ENCODE measurements at places on chromosomes 5 and 9.

DNA sequence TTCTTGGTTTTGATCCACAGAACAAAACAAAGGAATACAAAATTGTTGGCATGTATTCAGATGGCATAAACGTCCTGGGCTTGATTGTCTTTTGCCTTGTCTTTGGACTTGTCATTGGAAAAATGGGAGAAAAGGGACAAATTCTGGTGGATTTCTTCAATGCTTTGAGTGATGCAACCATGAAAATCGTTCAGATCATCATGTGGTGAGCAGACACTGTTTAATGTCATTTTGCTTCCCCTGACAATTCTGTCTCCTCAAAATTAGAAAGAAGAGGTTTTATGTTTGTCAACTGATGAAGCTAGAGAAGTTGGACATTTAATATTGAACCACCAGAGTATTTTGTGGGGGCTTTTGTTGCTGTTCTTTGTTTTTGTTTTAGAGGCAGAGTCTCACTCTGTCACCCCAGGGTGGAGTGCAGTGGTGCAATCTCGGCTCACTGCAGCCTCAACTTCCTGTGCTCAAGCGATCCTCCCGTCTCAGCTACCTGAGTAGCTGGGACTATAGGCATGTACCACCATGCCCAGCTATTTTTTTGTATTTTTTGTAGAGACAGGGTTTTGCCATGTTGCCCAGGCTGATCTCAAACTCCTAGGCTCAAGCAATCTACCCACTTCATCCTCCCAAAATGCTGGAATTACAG lies 82.0 kb downstream of the SLC1A1 start:
- DNase-seq: no peak

- DNase-seq: no peak
Measured at GRCh38 chr5:138640646-138641254, 65.5 kb upstream of the HSPA9 start.

DNA sequence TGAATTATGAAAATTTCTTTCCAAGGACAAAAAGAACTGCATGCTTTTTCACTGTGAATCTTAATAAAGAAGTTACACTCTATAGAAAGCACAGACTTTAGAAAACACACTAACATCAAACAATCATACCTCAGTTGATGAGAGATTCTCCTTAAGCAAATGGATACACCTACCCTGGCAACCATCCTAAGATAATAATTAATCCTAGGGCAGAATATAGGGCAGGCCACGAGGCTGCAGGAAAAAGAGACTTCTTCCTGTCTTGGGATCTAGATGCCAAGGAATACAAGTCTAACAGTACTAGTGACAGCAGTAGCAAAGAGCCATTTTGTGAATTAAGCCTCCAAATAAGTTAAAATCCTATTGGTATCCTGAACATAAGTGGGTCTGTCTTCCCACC lies 395.4 kb downstream of the EFNA5 start:
- DNase-seq: no peak

DNA sequence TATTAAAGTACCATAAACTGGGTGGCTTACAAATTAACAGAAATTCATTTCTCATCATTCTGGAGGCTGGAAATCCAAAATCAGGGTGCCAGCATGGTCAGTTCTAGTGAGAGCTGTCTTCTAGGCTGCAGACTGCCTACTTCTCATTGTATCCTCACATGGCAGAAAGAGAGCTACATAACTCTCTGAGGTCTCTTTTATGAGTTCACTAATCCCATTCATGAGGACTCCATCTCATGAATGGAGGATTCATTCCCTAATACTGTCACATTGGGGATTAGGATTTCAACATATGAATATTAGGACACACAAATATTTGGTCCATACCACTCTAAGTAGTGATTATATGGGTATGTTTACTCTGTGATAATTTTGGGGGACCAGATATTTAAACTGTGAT lies 84.0 kb downstream of the ERP44 start:
- no peak for DNase-seq

DNA sequence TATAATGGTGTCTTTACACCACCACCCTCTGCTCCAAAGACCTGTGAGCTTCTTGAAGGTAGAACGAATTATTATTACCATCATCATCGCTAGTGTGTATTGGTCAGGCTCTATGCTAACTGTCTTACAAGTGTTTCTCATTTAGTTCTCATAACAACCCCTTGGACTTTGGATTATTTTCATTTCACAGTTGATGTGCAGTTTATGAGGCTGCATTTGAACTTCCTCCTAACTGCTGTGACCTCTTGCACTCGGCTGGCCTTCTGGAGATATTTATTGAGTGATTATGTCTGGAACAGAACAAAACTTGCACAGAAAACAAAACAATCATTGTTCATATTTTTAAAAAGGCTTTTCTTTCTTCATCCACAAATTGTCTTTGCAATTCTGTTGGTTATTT lies 306.3 kb upstream of the SGCD start:
- no peak for DNase-seq

GRCh38 chr9:132788378-132788777 lies 89.7 kb downstream of the AK8 start:
- DNase-seq: no peak

- DNase-seq: no peak
Measured at GRCh38 chr5:57452885-57453284, 29.7 kb downstream of the ACTBL2 start.

- no peak for DNase-seq
Measured at GRCh38 chr9:137026828-137027227, 1.2 kb downstream of the ABCA2 start.

- no peak for DNase-seq
Measured at GRCh38 chr5:132259069-132259851, 1.8 kb downstream of the PDLIM4 start.

DNA sequence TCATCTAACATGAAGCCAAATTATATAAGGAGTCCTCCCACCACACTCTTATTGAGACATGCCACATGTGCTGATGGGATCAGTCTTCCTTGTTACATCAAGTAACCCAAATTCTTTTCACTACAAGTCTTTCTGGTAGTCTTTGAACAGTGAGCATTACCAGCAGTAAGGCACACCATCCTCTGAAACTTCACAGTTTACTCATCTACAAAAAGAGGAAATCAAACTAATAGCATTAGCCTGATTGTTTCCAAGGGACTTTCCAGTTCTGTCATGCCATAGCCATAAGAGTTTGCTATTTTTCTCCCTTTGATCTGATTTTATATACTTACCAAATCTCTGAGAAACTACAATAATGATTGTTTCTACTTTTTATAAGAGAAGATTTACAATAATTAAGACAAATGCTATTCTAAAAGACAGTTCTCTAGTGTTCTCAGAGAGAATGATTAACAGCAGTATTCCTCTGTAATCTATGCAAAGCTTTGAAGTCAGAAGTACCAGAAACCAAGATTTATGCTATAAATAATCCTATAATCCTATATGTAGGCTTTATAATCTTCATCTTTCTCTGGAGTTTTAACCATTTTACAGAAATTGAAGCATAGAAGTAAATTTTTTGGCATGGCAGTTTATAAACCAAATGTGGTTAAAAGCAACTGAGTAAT lies 166.2 kb upstream of the ACO1 start:
- no peak for DNase-seq

DNA sequence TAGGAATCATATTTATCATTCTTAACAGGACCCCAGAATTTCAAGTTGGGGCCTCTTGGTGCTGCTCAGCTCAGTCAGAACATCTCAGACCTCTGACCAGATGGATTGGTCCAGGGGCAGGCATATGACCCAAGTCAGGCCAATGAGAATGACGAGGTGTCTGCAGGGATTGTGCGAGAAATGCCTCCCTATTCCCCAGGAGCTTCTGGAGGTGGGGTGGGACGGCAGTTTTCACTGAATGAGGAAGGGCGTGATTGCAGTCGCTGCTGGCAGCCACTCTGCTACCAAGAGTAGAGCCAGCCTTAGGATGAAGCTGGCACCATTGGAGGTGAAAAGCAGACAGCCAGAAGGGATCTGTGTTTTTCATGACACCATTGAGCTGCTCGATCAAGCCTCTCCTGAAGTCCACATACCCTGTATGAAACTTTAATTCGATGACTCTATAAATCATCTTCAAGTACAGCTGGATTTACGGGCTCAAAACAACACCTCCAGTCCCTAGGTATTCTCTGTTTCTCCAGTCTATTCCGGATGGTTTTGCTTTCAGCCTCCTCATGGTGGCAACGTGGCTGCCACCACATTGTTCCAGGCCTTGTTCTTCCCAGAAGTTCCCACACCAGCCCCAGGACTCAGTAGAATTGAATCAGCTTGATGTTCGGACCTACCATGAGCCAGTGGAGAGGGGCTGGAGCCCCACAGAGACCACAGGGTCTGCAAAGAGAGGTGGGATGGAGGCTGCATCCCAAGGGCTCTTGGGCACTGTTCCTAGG lies 70.2 kb upstream of the ADAMTS2 start:
- no peak for DNase-seq

GRCh38 chr5:147874910-147875367 lies 3.6 kb upstream of the SCGB3A2 start:
- no peak for DNase-seq

Measured in CD4-positive, alpha-beta T cell treated with Interferon gamma for 1 hour (primary cell).